Thyroid gland (tissue), 4 donors: ENCODE measurements at places on chromosomes 7 and 10. TPM values are rescaled to one million over a fixed set of nuclear protein-coding genes. Genes with fewer than 3 reads are reported as not detected.

DNA sequence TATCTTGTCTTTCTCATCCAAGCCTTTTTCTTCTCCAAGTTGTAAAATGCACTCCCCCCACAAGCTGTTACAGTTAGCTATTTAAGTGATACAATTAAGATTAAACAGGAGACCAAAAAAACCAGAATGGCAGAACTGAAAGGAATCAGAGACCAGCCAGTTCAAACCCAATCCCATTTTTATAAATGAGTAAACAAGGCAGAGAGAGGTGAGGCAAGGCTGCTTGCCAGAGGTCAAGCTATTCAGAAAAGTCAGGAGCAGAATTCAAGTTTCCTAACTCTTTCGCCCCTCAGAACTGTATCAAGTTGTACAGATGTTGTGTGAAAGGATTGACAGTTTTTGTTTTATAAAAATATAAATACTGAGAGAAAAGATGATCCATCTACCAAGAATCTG lies 90.2 kb downstream of the ZFAND4 start:
- DNase-seq, result no peak

DNA sequence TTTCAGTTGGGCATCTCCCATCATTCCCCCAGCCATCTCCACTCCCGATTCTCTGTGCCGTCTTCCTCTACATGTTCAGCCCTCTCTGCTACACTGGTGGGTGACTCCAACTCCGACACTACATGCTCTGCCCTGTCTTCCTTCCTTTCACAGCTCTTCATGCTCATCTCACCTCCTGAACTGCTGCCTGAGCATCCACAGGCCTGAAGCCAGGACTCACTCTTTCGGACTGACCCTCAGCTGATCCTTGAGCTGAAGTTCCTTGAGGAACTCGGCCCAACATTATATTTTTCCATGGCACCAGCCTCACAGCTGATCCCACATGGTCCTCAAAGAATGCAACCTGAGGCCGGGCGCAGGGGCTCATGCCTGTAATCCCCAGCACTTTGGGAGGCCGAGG lies 538.4 kb downstream of the PTPRN2 start:
- DNase-seq, result no peak

DNA sequence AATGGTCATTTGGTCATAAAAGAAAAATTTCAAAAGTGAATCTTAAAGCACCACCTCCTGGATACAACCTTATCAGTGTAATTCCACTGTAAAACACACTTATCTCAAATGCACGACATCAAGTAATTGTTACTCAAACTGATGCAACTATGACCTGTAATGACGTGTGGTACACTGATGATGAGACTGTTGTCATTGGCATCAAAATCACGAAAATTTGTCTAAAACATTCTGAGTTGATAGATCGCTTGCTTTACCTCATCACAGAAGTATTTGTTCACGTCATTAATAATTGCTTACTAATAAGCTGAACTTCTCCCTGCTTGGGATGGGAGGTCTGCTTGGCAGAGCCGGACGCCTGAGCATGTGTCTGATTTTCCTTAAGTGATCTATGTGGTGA lies 221.8 kb upstream of the KLF6 start:
- no peak for DNase-seq

DNA sequence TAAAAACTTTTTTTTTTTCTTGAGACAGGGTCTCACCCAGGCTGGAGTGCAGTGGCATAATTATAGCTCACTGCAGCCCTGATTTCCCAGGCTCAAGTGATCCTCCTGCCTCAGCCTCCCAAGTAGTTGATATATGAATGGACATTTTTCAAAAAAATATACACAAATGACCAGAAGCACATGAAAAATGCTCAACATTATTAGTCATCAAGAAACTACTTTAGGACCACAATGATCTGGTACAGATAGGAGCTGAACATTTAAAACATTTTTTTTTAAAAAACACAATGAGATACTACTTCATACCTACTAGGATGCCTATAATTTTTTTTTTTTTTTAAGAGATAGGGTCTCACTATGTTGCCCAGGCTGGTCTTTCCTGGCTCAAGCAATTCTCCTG lies 21.7 kb downstream of the SCD start:
- no peak for DNase-seq

DNA sequence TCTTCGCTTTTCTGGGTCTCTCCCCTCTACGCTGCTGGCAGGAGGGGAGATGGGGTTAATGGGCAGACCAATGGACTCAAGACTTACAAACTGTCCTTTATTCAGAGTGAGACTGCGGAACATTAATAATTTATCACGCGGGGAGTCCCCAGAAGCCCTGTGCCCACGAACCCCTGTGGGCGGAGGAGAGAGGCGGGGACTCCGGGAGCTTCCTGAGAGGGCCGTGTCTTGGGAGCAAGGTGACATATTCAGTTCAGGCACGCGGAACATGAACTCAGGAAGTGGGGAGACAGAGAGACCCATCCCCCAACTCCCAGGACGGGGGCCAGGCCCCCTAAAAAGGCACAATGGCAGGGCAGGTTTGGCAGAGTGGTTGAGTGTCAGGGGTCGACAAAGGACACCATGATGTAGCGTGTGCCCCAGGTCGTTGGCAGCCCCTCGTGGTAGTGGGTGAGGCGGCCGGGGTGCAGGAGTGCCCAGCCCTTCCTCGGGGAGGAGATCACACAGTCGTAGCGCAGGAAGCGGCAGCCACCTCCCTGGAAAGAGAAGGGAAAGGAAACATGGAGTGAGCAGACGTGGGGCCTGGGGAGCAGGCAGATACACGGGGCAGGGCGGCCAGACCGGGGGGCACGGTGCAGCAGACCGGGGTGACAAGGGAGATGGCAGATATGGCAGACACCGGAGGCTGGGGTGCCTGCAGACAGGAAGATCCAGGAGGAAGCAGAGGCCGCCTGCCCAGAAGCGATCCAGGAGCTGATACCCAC lies 5.2 kb upstream of the MOGAT3 start:
- DNase-seq, result no peak

GRCh38 chr7:44881610-44882009 lies 3.7 kb downstream of the PURB start:
- DNase-seq, result no peak

- no peak for DNase-seq
These were observed 179.5 kb upstream of the YAE1 start for GRCh38 chr7:39386718-39387117.

DNA sequence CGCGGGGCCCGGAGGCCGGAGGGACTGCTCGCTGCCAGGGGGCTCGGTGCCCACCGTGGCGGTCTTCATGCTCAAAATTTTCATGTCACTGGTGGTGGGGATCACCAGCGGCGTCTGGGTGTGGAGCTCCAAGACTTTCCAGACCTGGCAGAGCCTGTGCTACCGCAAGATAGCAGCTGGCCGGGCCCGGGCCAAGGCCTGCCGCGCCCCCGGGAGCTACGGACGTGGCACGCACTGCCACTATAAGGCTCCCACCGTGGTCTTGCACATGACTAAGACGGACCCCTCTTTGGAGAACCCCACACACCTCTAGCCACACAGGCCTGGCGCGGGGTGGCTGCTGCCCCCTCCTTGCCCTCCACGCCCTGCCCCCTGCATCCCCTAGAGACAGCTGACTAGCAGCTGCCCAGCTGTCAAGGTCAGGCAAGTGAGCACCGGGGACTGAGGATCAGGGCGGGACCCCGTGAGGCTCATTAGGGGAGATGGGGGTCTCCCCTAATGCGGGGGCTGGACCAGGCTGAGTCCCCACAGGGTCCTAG lies 2.0 kb downstream of the FZD9 start:
- no peak for DNase-seq

GRCh38 chr7:19958309-19958896 lies 185.0 kb upstream of the TMEM196 start:
- DNase-seq, result no peak

TASOR2 gene
- 98.9 TPM for total RNA-seq

PGAM1 gene
- total RNA-seq, result 191 TPM

ZNF804B gene
- total RNA-seq, result 49.1 TPM
